Epithelial cell of prostate (primary cell): ENCODE measurements at places on chromosomes 6 and 20.

- no peak for DNase-seq
Observed at GRCh38 chr6:149974825-149975224, 11.1 kb downstream of the ULBP1 start.

DNA sequence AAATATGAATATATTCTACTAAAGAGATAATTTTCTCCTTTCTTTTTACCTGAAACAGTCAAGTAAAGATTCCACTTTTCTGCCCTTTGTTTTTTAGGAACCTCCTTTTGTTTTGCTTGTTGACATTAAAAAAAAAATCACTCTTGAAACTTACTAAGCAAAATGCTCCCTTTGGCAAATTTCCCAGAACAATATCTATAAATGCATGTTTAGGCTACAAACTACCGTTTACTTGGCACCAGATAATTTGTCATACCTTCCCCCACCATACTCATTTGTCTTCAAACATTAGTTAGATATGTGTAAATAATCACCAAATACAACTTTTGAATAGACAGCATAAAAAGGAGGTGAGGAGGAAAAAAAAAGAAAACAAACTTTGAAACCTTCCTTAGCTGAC is 604.7 kb downstream of the RFPL4B start:
- no peak for DNase-seq

GRCh38 chr6:74749211-74750147 is 456.4 kb downstream of the COL12A1 start:
- peak; percentile 20 for DNase-seq

DNA sequence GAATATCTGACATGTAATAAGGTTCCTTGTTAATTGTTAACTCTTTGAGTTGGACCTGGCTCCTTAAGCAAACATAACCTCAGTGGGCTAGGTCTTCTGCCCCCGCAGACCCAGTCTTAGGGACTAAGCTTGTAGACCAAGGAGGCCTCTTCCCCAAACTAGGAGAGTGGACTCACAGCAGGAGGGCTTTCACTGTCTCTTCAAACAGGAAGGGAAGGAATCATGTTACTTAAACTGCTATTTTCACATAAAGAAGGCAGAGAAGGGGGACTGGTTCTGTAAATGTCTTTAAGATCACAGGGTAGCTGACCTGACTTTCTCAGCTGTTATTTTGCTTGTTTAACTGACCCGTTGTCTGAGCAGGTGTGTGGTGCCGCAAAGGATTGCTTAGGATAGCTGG is 34.9 kb upstream of the PRDM1 start:
- no peak for DNase-seq

GRCh38 chr20:45254383-45255262 is at the start of gene SLPI:
Gene SLPI (minus strand): TSS chr20:45254564. CDS start chr20:45254543, 21 bp downstream.
- peak; percentile 81 for DNase-seq

DNA sequence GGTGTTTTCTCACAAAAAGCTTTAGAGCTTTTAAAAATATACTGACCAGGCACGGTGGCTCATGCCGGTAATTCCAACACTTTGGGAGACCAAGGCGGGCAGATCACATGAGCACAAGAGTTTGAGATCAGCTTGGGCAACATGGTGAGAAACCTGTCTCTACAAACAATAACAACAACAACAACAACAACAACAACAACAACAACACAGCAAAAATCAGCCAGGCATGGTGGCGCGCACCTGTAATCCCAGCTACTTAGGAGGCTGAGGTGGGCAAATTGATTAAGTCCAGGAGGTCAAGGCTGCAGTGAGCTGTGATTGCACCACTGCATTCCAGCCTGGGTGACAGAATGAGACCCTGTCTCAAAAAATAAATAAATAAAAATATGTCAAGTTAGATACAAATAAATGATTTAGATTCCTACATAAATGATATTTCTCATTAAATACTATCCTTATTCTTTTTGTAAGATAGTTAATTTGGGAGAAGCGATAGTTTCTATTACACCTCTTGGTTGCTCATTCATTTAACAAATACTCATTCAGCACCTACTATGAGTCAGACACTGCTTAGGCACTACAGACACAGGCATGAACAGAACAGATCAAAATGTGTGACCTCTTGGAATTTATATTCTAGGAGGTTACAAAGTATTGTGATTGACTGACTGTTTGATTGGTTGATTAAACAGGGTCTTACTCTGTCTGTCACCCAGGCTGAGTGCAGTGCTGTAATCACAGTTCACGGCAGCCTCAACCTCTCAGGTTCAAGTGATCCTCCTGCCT is 83.5 kb upstream of the BEND3 start:
- DNase-seq = no peak

DNA sequence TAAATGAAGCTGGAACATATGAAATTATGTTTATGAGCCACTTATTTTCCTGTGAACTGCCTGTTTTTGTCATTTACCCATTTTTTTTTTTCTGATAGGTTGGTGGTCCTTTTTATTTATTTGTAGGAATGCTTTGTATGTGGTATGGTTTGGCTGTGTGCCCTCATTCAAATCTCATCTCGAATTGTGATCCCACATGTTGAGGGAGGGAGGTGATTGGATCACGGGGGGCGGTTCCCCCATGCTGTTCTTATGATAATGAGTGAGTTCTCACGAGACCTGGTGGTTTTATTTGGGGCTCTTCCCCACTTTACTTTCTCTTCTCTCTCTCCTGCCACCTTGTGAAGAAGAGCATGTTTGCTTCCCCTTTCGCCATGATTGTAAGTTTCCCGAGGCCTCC is 77.3 kb downstream of the CDH26 start:
- DNase-seq = no peak

DNA sequence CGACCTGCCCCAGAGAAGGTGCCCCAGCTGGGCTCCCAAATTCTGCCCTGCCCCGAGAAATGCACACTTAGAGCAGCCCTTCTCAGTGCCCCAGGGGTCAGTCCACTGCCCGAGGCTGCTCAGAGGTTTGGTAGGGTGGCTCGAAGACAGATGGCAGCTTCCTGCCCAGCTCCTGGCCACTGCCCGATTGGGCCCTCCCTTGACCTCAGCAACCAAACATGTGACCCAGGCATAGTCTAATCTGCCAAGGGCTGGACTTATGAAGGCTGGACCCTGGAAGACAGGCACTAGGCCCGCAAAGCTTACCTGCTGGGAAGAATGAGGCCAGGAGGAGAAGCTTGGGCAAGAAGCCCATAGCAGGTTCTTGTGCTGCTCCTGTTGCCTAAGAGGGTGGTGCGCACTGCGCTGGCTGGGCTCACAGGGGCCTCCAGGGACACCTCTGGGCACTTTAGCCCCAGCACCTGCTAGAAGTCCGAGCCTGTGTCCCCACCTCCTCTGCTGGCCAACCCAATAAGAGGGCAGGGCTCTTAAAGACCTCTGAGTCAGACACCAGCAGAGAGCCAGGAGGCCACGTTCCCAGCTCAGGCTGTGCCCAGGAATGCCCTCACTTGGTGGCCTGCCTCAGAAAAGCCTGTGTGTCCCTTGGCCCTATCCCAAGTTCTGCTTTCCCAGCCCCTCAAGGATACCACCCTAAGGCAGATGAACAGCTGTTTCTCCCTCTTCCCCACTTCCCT is 5.5 kb downstream of the SIGLEC1 start:
- no peak for DNase-seq

- DNase-seq = no peak
Observed at GRCh38 chr6:152298055-152298647, 339.0 kb downstream of the SYNE1 start.

- DNase-seq = no peak
Observed at GRCh38 chr6:132596201-132596600, 6.7 kb upstream of the TAAR5 start.

DNA sequence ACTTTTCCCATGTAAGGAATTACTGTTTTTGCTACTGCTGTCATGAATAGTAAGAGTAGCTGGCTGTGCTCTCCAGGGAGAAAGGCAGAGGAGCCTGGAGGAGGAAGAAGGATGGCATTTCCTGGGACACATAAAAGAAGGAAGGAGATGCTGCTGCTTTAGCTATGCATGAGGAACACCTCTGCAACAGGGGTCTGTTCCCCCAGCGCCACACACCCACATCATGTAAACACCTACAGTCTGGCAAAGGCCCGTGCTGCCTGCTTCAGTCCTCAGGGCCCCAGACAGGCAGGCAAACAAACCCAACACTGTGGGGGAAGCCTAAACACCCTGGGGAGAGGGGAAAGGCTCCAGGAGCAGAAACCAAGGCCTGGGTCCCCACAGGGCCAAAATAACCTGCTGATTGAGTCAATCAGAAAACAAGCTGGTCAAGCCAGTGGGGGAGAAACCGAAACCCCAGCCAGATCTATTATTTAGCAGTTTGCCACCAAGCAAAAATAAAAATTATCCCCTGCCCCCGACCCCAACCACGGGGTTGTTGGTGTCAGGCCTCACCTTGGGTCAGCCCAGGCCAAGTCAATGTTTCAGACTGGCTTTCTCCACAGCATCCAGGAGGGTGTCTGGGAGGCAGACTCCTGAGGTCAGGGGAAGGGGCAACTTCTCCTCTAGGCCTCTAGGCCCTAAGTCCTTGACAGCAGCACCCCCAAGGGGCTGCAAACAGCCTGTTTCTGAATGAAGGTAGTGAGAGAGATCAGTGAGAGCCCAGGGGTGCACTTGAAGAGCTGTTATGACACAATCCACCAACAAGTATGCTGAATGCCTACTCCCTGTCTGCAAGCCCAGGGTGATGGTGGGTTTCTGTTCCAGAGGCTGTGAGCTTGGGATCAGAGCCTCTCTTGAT is 34.6 kb upstream of the SCUBE3 start:
- no peak for DNase-seq

- no peak for DNase-seq
Observed at GRCh38 chr6:91341473-91341872, 754.6 kb upstream of the MAP3K7 start.

DNA sequence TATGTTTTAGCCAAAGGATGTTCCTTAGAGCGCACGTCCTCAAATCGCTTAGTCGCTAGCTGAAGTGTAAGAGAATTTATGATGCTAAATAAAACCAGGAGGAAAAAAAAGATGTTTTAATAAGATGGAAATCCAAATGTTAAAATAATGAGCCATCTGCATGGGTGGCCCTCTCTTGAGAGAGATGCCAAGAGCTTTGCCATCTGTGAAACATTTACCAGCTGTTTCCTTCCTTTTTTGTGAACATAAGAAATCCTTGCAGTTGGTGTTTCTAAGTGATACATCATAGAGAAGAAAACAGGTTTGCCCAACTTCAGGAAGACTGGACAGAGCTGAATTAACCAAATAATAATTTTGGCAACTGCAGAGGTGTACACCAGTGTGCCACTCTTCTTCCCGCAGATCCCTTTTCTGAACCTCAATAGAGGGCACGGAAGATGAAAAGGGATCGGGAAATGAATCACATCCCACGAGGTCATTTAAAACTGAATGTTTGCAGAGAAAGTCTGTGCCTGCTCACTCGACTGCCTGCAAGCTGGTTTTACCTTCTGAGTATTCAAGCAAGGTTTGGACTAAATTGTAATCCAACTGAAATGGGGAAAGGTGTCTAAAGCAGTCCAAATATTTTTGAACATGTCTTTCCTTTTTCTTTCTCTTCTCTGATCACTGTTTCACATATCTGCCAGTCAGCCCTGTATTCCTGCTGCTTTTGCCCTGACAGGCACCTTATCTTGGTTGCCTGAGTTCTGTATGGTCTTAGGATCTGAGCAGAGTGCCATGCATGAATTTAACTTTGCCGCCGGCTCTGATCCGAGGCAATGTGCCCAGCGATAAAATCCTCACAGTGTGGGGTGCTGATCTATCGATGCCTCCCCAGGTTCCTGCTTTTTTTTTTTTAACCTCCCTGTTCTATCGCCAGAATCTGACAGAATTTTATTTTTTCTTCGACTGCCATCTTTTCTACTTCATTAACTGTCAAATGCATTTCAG is 35.5 kb upstream of the TSHZ2 start:
- DNase-seq = no peak

GRCh38 chr6:36692220-36692619 is 5.4 kb upstream of the RAB44 start:
- no peak for DNase-seq

- no peak for DNase-seq
Observed at GRCh38 chr6:32974541-32975308, 6.3 kb downstream of the BRD2 start.

- DNase-seq = no peak
Observed at GRCh38 chr6:113570161-113570560, 287.0 kb upstream of the MARCKS start.

- DNase-seq = no peak
Observed at GRCh38 chr20:37395410-37395797, 49.5 kb downstream of the SRC start.

DNA sequence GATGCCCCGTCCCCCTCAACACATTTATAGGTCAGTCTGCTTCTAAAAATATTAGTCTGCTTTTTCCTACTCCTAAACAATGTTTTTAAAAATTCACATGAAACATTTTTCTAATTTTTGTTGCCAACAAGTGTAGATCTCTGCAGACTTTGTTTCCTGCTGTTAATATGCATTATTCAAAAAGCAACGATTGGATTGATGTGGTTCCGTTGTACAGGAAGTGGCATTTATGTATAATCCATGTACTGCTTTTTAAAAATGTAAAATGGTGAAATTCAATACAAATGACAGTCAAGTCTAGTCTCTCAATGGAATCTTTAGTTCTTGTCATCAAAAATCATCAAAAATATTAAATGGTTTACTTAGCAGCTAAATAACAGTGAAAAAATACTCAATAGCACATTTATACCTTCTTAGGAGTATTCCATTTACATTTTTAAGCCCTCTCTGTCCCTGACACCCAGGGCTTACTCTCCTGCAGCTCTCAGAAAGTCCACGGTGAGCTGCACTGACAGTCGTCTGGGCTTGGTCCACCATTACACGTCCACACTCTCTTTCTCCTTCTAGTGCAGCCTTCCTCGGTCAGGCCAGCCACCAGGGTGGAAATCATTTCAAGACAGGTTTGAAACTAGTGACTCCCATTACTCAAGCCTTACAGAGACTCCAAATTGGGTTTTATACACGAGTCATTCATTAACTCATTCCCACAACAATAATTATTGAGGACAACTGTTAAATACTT is 211.5 kb downstream of the TMEM200A start:
- no peak for DNase-seq

GRCh38 chr6:120302041-120302440 is 952.5 kb upstream of the MAN1A1 start:
- DNase-seq = peak; percentile 8

DNA sequence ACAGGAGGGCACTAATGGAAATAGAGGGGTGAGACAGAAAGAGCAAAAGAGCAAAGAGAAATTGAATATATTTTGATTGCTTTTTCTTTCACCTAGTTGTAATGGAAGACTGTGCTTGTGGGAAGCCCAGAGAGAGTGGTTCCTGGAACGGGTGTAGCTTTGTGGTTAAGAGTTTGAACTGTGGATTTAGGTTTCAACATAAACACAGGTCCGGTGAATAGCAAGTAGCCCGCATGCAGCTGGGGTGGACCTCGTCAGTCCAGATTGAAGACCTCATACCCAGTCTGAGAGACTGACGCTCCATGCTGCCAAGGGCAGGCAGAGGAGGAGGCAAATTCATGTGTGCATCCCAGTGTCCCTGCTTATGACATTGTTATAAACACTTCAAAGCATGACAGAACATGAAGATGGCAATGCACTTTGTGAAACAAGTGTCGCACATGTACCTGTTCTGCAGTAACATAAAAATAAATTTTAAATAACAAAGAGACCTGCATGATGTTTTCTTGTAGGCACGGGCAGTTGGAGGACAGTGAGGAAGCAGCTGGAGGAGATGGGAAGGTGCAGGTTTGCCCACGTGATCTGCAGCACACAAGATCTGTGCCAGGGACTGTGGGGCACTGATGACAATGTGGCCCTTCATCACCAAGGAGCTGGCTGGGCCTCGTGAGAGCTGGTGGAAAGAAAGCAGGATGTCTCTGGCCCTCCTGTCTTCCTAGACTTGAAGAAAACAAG is 220.5 kb upstream of the SSTR4 start:
- no peak for DNase-seq

- DNase-seq = no peak
Observed at GRCh38 chr6:105564121-105564902, 161.4 kb upstream of the PREP start.
